ENCODE measurements at places on chromosomes 5 and 9. TPM values are rescaled to one million over a fixed set of nuclear protein-coding genes. Genes with fewer than 3 reads are reported as not detected.

F12 gene
- total RNA-seq: 4.0 TPM

- no peak for DNase-seq
Observed at GRCh38 chr5:123283031-123283430, 140.2 kb downstream of the CEP120 start.

DNA sequence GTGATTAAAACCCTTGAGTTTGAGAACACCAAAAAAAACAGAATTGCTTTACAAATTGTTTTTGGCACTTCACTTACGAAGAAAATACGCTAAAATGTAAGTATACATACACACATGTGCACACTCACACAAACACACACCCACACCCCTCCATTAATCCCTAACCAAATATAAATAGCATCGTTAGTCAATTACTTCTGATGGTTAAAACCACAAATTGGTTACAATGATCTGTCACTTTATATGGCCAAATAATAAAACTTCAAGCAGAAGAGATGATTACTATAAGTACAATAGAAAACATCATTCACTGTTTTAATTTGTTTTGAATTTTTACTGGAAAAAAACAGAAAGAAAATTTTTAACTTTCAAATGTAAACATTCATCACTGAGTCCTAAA is 103.5 kb downstream of the NFIB start:
- no peak for DNase-seq

TRIM41 gene
- 49.4 TPM for total RNA-seq

GRCh38 chr5:78537411-78537810 is 111.2 kb downstream of the LHFPL2 start:
- no peak for DNase-seq

DNA sequence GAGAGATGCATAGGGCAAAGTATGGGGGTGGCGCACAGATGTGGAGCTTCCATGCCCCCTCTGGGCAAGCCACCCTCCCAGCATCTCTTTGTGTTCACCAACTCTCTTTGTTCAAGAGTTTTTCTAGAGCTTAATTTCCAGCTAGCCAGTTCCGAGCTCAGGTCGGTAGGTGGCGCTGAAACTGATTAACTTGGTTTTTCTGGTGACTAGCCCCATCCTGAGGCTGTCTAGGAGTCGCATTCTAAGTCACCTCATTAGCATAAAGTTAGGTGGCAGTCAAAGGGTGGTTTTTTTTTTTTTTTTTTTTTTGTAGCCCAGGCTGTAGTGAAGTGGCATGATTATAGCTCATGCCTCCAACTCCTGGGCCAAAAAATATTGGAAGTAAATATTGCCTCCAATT is 476.4 kb downstream of the KDM4C start:
- no peak for DNase-seq

GRCh38 chr9:127874301-127875221 is 2.9 kb downstream of the AK1 start:
- no peak for DNase-seq

GRCh38 chr9:34633851-34634550 is 3.6 kb downstream of the SIGMAR1 start:
- DNase-seq: peak; percentile 64

ADAMTS2 gene
- total RNA-seq: 13.4 TPM

Data from dorsolateral prefrontal cortex (tissue), 122 donors.